ENCODE measurements at places on chromosomes 12 and 14. TPM values are rescaled to one million over a fixed set of nuclear protein-coding genes. Genes with fewer than 3 reads are reported as not detected.
A peak's percentile ranks its signal among the peaks of the same experiment; 100 is the strongest.

DNA sequence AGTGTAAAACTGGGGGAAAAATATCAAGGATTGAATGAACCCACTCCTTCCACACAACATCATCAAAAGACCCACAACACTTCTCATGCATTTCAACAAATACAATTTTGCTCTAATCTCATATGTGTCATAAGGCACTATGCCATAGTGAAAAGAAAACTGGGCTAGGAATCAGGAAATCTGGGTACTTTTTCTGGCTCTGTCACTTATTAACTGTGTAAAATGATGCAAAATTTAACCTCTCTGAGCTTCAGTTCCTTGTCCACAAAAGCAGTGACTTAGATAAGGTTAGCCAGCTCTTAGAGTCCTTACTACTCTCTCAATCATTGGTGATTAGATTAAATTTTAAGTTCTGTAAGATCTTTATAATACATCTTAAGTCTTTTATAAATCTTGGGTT, 250.5 kb upstream of the SOX5 start:
- H3K4me1 ChIP-seq = no peaks in the 10 kb centered on the region
- H3K4me3 ChIP-seq = no peak overlapping the region
- no peaks in the 10 kb centered on the region for H3K27me3 ChIP-seq
- H3K27ac ChIP-seq = no peak overlapping the region

Gene CCDC197
- total RNA-seq = not detected

Gene GPR137C
- total RNA-seq = 4.3 TPM

DNA sequence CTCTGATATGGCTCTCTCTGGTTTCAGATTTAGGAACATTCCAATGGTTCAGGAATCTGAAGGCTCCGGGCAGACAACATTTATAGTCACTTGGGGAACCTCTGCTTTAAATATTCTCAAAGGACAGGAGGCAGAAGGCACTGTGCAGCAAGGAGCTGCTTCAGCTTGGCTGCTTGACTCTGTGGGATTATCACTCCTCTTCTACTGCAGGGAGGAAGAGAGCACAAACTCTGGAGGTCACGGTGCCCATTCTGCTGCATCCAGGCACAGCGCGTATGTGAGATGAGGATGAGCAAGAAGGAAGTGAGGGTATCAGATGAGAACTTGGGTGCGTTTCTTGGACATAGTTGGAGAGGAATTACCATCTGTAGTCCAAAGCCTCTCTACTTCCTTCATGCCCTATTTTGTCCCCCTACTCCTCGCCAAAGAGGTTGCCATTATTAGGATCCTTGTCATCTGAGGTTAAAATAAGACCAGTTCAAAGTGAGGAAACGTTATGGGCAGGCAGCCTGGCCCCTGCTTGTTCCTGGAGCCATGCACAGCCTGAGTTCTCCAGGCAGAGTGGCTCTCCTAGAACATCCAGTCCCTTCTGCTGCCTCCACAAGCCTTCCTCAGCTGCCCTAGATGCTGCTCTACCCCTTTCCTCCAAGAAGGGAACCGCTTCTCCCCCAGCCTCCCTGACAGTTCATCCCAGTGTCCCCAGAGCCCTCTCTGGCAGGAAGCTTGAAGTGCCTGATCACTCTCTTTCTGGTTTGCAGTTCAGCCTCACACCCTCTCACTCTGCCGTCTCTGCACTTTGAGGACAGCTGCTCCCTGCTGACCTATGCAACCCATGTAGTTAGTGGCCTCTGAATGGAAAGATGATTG, 12.5 kb downstream of the FGF6 start:
- H3K27ac ChIP-seq = no peak overlapping the region
- H3K36me3 ChIP-seq = no peaks in the 10 kb centered on the region
- peak; percentile 34 for DNase-seq
- H3K27me3 ChIP-seq = no peaks in the 10 kb centered on the region

GRCh38 chr12:15165012-15165659, 56.1 kb downstream of the RERG start:
- no peak for DNase-seq
- no peak overlapping the region for H3K4me3 ChIP-seq
- no peaks in the 10 kb centered on the region for H3K36me3 ChIP-seq
- H3K27ac ChIP-seq = no peak overlapping the region
- no peaks in the 10 kb centered on the region for H3K27me3 ChIP-seq

DNA sequence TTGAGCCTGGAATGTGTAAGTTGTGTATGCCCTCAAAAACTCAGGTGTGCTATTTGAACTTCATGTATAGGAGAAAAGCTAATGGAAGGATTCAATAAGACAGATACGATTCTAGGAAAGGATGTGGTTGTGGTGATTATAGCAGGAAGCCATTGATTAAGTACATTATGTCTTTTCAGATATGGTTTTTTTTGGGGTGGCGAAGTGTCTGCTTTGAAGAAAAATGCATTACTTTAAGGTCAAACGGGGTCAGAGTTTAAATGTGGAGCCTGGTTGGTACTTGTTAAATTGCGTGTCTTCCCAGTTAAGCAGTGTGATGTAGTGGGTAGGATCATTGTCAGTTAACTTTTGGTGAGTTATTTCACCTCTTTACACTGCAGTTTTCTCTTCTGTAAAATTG, 13.0 kb upstream of the NUP107 start:
- no peak for DNase-seq
- no peak overlapping the region for H3K4me3 ChIP-seq
- no peaks in the 10 kb centered on the region for H3K27me3 ChIP-seq
- no peaks in the 10 kb centered on the region for H3K36me3 ChIP-seq
- no peaks in the 10 kb centered on the region for H3K4me1 ChIP-seq
- H3K27ac ChIP-seq = no peak overlapping the region

DNA sequence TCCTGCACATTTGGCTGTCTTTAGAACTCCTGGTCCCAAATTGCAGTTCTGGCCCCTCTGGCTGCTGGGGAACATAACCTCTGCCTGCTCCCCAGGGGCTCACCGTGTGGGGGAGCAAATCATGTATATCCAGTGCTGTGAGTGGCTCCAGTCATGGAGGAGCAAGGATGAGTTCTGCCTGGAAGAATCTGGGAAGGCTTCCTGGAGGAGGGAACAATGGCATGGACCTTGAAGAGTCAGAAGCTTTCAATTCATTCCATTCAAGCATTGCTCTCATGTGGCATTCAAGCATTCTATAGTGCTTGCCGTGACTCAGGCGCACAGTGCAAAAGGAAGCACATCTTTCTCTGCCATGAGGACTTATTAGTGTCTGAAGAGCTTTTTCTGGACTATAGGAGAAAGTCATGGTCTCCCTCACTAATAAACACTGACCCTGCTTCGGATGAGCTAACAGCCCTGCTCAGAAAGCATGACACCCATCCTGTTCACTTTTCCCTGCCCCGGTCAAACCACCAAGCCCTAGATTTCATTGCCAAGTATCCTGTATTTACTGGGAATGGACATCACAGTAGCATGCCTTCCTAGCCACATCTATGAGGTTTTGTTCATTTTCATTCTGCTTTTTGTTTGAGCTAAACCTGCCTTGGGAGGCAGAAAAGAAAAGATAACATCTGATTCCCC, 3.5 kb downstream of the IFI27 start:
- no peaks in the 10 kb centered on the region for H3K36me3 ChIP-seq
- H3K27ac ChIP-seq = no peak overlapping the region
- H3K27me3 ChIP-seq = no peaks in the 10 kb centered on the region
- H3K4me1 ChIP-seq = no peaks in the 10 kb centered on the region
